ENCODE measurements at places on chromosomes 13 and 19.
A peak's percentile ranks its signal among the peaks of the same experiment; 100 is the strongest.

DNA sequence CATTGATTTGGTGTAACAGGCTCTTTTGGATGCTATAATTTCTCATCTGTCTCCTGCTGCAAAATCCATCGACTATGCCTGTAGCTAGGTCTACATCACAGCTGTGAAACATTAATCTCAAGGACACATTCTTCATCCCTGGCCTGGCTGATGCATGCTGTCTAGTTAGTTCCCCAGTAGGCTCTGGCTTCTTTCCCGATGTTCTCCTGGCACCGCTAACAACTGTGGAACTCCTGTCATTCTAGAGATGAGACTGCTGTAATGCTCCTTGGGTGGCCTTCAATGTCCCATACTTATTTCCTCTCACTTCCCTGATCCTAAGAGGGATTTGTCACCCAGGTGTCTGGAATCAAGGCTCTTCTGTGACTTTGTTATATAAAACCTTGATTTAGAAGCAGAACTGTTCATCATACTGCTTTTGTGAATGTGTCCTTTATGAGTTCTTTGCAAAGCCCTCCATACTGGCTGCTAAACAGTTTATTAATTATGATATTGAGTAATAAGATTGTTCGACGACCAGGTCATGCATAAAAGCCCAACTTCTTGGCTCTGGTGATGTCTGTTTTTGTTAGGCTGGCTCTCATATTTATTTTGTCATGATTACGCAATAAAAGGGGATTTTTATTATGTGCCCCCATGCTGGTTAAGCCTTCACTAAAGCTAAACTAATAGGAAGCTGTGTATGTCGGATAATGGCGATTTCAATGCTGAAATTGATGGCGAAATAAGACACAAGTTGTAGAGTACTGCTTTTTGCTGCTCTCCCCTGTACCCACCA lies 227.5 kb downstream of the DCT start:
- DNase-seq = no peak

- peak; percentile 97 for DNase-seq
Measured at GRCh38 chr13:102596147-102597028, at the start of gene TPP2. Gene TPP2, plus strand, starts transcription at chr13:102596986. Its CDS starts 53 bp downstream, at chr13:102597039.

DNA sequence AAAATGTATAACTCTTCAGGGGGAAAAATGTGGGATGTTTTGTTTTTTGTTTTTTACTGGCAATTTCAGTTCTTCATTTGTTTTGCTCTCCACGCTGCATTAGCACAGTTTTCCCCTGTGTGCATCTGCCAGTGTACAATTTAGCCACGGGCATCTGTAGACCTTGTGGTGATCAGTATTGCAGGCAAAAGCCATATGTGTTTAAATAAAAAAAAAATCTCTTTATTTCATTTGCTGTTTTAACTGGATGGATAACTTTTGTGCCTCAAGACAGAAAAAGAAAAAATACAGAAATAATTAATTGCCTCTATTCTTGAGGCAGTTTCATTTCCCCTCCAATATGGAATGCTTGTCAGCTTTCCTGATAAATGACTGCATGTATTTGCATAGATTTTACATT lies 7.9 kb upstream of the MAB21L1 start:
- DNase-seq = no peak

DNA sequence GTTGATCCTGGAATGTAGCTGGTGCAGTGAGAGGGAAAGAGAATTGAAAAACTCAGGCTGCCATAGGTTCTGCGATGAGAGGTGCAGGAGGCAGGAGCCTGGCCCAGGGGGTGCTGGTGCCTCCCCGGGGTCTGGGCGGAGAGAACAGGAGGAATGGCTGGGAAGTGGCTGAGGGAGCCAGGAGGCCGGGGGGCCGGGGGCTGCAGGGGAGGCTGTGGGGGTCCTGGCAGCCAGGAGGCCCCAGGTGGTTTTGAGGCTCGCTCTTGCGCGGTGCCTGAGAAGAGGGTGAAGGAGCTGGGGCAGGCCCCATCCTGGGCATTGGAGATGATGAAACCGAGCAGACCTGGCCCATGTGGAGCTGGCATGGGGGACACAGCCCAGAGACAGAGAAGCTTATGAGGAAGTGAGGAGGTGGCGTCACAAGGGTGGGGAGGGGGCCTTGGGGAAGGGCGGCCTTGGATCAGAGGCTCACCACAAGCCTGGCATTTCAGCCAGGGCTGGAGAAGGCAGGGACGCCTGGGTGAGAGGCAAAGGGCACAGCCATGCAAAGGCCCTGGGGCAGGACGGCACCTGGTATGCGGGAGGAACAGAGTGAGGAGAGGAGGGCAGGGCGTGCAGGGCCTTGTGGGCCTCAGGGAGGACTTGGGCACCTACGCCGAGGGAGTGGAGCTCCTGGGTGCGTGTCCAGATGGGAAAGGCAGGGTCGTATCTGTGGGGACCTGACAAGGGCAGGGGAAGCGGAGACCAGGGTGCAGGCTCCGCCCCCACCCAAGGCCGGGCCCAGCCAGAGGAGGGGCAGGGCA lies 1.3 kb upstream of the TEKTIP1 start:
- DNase-seq = no peak

- DNase-seq = no peak
Measured at GRCh38 chr13:92947770-92948434, 278.7 kb upstream of the GPC6 start.

DNA sequence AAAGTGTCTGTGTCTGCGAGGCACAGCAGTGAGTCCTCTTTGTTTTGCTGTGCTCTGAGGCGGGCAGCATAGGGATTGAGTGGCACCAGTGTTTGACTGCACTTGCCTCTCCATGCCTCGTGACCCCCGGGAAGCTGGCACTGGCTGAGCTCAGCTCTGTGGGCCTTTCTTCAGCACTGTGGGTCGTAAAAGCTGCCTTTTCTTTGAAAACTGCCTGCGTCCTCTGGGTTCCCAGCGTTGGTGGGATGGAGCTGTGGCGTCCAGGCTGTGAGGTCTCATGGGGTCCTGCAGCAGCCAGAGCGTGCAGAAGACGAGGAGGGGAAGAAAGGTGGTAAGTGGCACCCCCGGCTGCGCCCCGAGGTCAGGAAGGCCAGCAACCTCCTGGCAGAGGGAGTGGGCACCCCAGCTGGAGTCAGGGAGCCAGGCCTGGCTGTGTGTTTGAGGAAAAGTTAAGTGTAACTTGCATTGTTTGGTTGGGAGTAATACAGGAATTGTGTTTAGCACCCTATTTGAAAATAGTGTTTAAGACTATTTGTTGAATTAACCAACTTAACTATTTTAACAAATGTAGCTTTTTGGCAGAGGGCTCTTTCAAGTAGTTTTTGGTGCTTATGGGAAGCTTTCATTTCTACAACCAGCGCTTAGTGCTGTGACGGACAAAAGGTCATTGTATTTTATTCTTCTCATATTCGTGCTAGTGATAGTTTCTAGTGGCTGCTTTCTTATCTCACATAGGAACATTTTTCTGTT lies 79.3 kb upstream of the TEX29 start:
- DNase-seq = no peak

Data from naive thymus-derived CD4-positive, alpha-beta T cell (primary cell).